ENCODE measurements at places on chromosomes 13 and 19.

DNA sequence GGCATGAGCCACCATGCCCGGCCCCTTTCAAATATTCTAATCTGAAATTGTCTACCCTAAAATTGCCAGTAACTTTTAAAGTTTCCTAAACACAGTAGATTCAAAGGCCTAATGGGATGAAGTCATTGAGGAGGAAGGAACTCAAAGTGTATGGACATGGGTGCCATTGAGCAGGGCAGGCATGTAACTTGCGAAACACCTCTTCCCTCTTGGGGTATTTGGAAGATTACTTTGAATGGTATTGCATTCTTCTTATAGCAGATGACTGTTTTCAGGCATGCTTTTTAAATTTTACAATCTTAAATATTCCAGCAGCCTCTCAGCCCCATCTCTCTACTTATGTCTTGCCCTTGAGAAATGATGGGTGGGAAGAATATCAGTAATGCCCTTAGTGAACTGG is 21.0 kb downstream of the TM9SF2 start:
- no peak for DNase-seq

DNA sequence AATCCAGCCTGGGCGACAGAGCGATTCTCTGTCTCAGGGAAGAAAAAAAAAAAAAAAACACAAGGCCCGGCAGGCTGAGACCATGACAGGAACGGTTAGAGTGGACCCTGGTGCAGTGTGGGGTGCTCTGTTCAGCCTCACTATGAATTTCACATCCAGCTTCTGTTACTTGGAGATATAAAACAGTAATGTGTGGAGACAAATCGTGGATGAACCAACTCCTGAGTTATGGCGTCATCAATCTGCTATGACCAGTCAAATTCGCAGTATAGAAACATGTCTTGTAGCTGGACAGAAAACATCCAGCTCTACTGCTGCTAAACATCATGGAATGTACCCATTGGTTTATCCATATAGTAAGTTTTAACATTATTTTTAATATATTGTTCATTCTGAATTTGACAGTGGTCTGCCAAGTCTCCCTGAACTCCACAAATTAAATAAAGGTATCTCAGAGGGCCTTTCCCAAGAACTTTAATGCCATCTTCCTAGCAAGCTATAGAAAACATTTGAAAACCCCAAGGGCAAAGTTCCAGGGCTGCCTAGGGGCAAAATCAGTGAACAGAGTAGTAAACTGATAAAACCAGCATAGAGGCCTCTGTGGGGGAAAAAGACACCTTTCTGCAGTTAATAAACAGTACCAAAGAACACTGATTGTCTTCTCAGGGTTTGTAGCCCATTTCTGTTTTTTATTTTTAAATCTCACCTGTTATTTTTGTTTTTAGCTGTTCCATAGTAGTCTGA is 75.8 kb downstream of the LRCH1 start:
- no peak for DNase-seq

- DNase-seq = no peak
Observed at GRCh38 chr13:26721251-26722121, 39.1 kb downstream of the GPR12 start.

DNA sequence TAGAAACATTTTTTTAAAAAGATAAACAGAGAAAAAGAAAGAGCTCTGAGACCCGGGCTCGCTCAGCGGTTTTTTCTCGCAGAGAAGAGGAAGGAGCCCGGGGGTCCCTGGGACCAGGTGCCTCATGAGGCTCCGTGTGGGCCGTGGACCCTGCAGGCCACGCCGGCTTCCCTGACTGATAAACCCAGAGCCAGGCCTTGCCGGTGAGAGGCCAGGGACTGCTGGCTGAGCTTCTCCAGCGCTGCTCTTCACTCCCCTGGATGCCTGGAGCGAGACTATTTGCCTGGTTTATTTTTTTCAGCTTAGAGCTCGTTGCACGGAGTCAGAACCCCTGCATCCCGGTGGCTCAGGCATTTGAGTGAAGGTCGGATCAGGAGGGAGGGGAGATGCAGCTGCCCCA is 53.4 kb upstream of the F7 start:
- no peak for DNase-seq

DNA sequence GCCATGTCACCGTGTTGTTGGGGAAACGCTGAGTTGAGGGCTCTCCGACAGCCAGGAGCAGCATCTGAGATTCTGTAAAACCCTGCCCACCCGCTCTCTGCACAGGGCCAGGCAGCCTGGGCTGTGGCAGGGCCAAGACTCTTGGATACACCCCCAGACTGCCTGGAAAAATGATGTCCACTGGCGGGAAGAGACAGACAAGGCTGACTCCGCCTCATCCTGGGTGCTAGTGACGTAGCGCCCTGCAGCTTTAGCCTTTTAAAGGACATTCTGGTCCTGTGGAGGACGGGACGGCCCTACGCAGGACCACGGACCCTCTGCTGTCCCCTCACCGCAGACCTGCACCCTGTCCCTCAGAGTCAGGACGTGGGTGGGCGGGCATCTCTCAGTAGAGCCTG is 20.7 kb upstream of the LILRA2 start:
- no peak for DNase-seq

GRCh38 chr13:24854311-24854710 is 90.3 kb downstream of the RNF17 start:
- DNase-seq = no peak

DNA sequence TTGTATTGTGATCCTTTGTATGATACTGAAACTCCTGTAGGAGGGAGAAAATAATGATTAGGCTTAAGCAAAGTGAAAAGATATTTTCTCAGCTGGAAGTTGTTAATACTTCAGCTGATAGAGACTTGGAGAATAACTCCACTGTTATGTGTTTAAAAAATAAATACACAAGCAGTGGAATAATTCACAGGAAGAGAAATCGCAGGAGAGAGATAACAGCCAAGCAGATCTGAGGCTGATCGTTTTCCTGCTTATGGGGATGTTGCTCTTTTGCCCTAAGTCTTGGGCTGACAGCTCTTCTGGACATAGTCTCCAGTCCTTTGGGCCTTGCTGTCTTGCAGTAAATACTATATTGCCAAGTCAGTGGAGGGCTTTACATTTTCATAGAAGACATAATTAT is 93.3 kb downstream of the OLFM4 start:
- no peak for DNase-seq

DNA sequence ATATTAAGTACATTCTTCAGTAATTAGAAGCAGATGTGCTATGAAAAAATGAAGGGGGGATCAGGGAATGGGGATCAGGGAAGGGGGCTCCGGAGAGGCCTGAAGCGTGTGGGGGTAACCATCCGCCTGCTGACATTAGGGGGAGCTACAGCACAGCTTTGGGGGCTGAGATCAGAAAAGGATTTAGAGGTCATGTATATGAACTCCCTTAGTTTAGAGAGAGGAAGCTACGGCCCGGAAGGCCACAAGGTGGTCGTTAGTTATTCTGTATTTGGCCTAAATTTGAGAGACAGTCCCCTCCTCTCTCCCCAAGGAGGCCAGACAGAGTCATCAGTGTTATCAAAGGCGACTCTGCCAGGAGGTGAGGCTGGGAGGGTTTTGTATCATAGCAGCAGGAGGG is 99.0 kb downstream of the TM9SF2 start:
- no peak for DNase-seq

- DNase-seq = no peak
Observed at GRCh38 chr13:85492283-85492682, 306.9 kb downstream of the SLITRK6 start.

DNA sequence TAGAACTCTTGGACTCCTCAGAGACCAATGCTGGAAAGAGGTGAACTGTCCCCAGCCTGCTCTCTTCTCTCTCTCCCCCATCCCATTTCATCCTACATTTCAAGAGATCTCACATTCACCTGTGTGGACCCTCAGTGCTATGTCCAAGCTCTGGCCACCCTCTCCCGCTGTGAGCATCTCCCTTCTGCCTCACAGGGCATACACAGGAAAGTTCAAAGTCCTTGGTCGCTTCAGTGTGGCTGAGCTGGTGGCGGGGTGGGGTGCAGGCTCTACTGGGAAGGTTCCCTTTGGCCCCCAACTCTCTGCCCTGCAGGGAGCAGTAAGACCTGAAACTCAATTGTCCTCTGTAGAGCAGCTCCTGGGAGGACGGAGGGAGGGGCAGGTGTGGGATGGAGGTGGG is 27.0 kb downstream of the SPTBN4 start:
- DNase-seq = no peak

DNA sequence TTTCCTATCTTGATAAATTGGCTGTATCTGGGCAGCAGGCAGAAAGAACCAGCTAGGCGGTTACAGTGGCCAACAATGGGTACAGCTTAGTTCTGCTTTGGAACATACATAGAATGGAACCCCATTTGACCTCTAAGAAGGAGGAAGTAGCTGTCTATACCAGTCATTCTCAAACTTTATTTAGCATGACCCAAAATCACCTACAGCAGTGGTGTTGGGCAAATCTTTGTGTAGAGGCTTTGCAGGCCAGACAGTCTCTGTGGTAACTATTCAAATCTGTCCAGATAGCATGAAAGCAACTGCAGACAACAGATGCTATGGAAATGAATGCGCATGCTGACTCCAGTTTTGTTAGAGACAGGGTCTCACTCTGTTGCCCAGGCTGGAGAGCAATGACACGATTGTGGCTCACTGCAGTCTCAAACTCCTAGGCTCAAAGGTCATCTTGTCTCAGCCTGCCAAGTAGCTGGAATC is 12.0 kb upstream of the KCNC3 start:
- no peak for DNase-seq

- DNase-seq = no peak
Observed at GRCh38 chr13:82480415-82480814, 1401.9 kb downstream of the SLITRK1 start.

DNA sequence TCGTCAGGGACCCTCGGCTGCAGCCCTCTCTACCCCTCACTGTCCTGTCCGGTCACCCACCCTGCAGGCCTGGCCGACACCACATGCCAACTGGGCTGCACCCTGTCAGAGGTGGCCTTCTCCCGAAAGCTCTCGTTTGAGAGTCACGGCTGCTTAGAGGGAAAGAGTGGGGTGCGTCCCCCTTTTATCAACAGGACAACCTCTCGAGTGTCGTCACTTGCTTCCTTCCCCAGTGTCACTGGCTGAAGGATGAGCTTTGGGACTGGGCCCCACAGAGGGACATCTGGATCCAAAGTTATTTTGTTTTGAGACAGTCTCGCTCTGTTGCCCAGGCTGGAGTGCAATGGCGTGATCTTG is 28.5 kb downstream of the MAP2K2 start:
- DNase-seq = no peak

DNA sequence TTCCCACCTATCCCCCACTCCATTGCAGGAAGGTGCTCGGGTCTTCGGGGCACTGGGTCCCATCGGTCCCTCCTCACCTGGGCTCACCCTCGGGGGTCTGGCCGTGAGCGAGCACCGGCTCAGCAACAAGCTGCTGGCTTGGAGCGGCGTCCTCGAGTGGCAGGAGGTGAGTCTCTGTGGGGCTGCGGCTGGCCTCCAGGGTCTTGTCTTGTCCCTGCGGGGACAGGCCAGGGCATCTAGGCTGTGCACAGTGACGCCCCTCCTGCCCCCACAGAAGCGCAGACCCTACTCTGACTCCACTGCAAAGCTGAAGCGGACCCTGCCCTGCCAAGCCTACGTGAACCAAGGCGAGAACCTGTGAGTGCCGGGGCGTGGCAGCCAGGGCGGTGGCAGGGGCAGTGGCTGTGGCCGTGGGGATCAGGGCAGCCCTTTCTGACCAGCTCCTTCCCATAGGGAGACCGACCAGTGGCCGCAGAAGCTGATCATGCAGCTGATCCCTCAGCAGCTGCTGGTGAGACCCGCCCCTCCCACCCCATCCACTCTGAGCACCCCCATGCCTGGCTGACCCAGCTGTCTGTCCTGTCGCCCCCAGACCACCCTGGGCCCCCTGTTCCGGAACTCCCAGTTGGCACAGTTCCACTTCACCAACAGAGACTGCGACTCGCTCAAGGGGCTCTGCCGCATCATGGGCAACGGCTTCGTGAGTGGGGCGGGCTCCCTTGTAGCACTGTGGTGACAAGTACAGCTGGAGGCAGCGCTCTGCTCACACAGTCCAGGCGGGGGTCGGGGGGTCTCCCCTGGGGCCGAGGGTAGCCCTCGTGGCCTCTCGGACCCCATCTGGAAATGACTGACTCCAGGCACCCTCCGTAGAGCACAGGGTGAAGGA is 3.7 kb downstream of the PTOV1 start:
- DNase-seq = no peak

GRCh38 chr19:57443121-57443696 is 8.1 kb downstream of the ZNF749 start:
- no peak for DNase-seq

GRCh38 chr19:48638831-48639381 is 1.7 kb upstream of the DBP start:
- DNase-seq = no peak

- DNase-seq = no peak
Observed at GRCh38 chr13:91572439-91572838, 174.0 kb downstream of the GPC5 start.

DNA sequence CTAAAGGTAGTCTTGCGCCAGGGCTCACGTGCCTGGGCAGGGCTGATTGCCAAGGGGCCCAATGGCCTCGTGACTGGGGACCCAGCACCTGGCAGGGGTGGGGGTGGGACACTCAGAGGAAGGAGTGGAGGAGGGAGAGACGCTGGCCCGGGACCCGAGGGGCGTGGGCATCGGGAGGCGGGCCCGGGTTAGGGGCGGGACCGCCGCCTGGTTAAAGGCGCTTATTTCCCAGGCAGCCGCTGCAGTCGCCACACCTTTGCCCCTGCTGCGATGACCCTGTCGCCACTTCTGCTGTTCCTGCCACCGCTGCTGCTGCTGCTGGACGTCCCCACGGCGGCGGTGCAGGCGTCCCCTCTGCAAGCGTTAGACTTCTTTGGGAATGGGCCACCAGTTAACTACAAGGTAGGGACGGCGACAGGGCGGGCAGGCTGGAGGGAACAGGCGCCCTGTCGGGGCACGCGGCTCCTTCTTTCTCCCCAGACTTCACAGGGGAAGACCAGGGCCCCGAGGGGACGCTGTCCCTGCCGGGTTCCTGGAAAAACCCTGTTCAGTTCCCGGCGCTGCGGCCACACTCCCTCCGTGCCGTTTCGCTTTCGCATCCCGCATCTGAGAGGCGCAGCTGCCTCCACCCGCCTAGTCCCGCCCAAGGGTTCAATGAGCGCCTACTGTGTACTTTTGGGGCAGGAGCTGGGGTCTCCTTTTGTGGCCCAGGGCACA is at the start of gene IFI30:
Gene IFI30 (plus strand): TSS at position 242 of the 717 bp plus-strand sequence. CDS start 29 bp downstream, at position 271.
- DNase-seq = peak; percentile 50

GRCh38 chr19:35107545-35107944 is 8.1 kb upstream of the FXYD3 start:
- DNase-seq = no peak

DNA sequence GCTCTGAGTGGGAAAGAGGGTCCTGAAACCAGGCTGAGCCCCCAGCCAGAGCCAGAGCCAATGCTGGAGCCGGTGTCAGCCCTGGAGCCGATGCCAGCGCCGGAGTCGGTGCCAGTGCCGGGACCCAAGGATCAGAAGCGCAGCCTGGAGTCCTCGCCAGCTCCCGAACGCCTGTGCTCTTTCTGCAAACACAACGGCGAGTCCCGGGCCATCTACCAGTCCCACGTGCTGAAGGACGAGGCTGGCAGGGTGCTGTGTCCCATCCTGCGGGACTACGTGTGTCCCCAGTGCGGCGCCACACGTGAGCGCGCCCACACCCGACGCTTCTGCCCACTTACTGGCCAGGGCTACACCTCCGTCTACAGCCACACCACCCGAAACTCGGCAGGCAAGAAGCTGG is 369 bp downstream of the NANOS3 start:
- no peak for DNase-seq

GRCh38 chr19:18007044-18007916 is 690 bp upstream of the ARRDC2 start:
- DNase-seq = peak; percentile 60

- DNase-seq = no peak
Observed at GRCh38 chr19:54084410-54084809, 3.2 kb upstream of the TARM1 start.

GRCh38 chr19:39906820-39907611 is 27.4 kb downstream of the FCGBP start:
- no peak for DNase-seq

GRCh38 chr13:73781384-73781783 is 352.8 kb downstream of the KLF12 start:
- no peak for DNase-seq
